ENCODE measurements at places on chromosomes 7 and 10. TPM values are rescaled to one million over a fixed set of nuclear protein-coding genes. Genes with fewer than 3 reads are reported as not detected.

Gene PROSER2
- 7.8 TPM for polyA plus RNA-seq

Gene VSTM2A
- polyA plus RNA-seq: 1.6 TPM

Gene CPED1
- 7.4 TPM for polyA plus RNA-seq

Gene SYNPO2L
- 2.3 TPM for polyA plus RNA-seq

Gene LRCH4
- 159 TPM for polyA plus RNA-seq

- DNase-seq: no peak
Measured at GRCh38 chr7:51786284-51786683, 469.7 kb upstream of the COBL start.

- no peak for DNase-seq
Measured at GRCh38 chr7:116895849-116896248, 33.5 kb downstream of the CAPZA2 start.

DNA sequence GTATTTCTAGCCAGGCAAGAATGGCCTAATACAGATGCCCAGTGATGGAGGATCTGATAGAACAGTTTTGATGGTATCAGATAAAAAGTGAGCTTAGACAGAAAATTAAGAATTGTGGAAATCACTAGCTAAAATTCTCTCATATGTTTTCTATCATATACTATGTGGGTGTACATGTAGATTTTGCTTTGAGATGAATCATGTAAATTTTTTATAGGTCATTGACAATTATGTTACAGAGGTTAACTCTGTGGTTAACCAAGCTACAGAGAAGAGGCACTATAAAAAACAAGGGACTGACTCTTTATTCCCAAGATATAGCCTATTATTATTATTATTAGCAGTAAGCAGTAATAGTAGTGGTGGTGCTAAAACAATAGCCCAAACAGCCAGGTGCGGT is 156.5 kb downstream of the ITGA8 start:
- DNase-seq: no peak

DNA sequence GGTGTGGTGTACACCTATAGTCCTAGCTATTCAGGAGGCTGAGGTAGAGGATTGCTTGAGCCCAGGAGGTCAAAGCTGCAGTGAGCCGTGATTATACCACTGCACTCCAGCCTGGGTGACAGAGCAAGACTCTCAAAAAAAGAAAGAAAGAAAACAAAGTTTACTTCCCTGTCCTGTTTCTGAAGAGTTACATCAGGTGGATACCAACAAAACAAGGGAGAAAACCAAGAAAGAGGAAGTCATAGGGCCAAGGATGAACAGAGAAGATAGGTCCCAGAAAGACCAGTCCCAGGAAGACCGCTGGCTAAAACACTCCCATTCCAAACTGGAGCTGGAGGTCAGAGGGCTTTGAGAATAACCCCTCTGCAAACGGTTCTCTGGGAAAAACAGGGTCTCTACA is 13.5 kb downstream of the MACROH2A2 start:
- DNase-seq: no peak

DNA sequence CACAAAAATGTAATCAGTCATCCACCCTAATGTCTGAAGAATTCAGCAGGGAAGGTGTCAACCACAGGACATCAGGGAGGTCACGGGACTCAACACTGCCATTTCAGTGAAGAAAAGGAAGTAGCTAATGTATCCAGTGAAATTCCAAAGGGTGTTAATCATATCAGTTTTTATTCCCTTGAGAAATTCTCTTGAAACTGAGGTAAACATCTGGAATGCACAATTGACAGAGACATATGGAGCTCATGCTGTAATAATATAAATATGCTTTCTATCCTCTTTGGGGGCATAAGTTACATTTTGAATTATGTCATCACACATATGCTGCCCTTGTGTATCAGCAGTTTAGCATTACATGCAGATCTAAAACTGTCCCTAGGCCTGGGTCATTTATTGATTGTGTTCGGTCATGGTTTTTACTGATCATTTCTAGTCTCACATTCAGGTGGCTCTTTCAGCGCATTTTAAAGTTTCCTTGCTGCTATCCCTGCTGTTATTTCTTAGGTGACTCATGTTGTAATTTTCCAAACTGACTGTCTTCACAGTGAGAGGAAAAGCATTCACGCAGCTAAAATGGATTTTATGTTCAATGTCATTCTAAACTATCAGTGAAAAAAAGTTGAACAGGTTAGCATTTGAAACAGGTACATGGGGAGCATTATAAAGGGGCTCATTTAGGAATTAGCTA is 273.9 kb downstream of the TSPAN12 start:
- DNase-seq: no peak

- no peak for DNase-seq
Measured at GRCh38 chr10:49415846-49416245, 20.0 kb upstream of the DRGX start.

GRCh38 chr7:24854866-24855265 is 97.6 kb upstream of the GSDME start:
- DNase-seq: no peak

- no peak for DNase-seq
Measured at GRCh38 chr10:68103261-68103878, 5.9 kb upstream of the MYPN start.

GRCh38 chr7:130489140-130489983 is 2.5 kb upstream of the MEST start:
- no peak for DNase-seq

GRCh38 chr10:12603766-12604470 is 254.6 kb downstream of the CAMK1D start:
- no peak for DNase-seq

DNA sequence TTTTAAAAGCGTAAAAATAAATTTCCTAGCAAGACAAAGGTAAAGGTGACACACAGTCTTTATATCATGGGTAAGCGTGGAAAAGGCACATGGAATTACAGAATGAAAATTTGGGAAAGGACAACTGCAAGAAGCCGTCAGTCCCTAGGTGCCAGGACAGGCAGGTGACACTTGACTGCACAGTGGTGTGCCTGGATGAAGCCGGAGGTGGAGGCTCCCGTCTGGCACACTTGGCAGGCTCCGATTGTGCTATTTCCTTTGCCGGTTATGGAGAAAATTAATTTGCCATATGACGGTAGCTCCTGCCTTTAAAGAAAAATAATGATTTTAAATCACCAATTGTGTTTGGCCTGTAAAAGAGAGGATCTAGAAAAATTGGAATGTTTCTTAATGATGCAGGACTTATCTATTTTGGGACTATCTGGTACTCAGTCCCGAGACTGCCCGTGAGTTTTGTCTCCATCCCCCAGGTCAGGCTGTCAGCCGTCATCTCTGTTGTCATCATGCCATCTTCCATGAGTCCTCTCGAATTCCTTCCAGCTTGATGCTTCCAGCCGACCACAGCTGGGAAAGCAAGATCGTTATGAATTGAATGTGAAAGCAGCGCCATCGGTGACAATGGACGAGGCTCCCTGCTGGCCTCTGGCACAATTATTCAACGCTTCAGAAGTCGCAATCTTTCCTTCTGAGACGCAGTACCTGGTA is 56.2 kb upstream of the MGMT start:
- no peak for DNase-seq

GRCh38 chr10:118307220-118307619 is 34.9 kb downstream of the FAM204A start:
- no peak for DNase-seq

- no peak for DNase-seq
Measured at GRCh38 chr7:155316427-155317113, 18.9 kb downstream of the INSIG1 start.

DNA sequence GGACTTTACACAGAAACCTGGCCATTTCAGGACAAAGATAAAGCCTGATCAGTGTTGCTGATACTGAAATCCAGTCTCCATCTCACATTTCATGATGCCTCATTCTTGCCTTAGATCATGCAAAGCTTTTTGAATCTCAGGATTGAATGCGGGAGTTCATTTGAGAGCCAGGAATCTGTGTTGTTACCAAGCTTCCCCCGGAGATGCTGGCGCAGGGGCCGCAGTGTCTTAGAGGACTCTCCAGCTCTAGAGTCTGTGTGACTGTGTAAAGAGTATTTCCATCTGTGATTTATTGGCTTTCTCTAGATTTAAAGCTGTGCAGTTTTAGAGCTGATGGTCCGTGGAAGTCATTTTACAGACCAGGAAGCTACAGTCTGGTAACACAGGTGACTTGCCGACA is 32.0 kb downstream of the LMTK2 start:
- DNase-seq: no peak

DNA sequence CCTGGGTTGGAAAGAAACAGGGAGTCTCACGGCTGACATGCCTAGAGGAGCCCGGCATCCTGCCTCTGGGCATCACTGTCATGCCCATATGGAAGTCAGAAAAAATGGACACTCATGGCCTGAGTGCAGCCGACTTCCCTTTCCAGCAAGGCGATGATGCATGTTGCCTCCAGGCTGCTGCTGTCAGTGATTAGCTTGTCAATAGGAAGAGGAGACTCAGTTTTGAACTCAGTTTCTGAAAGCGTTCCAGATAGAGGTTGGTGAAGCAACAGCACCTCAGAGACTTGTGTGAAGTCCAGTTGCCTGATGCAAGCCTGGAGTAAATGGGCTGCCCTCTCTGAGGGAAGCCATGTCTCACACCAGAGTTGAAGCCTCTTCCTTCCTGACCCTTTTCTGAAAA is 148.4 kb downstream of the TPST1 start:
- no peak for DNase-seq

GRCh38 chr7:26061678-26062603 is 90.1 kb upstream of the NFE2L3 start:
- peak; percentile 83 for DNase-seq

DNA sequence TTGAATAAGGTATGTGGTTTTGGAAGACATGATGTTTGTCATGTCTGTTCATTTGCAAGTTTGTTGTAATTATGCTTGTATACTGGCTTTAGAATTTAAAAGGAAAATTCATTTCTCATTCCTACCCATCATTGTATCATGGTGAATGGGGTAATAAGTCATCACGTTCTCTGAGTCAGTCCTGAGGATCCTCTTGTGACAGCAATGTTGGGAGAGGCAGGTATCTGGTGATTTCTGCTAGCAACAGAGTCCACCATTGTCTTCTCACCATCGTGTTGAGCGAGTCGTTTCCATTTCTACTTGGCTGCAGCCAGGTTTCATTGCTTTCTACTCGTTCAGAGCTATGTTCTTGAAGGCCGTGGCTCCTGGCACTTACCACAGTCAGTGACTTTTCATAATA is 16.3 kb downstream of the CUL1 start:
- DNase-seq: no peak

DNA sequence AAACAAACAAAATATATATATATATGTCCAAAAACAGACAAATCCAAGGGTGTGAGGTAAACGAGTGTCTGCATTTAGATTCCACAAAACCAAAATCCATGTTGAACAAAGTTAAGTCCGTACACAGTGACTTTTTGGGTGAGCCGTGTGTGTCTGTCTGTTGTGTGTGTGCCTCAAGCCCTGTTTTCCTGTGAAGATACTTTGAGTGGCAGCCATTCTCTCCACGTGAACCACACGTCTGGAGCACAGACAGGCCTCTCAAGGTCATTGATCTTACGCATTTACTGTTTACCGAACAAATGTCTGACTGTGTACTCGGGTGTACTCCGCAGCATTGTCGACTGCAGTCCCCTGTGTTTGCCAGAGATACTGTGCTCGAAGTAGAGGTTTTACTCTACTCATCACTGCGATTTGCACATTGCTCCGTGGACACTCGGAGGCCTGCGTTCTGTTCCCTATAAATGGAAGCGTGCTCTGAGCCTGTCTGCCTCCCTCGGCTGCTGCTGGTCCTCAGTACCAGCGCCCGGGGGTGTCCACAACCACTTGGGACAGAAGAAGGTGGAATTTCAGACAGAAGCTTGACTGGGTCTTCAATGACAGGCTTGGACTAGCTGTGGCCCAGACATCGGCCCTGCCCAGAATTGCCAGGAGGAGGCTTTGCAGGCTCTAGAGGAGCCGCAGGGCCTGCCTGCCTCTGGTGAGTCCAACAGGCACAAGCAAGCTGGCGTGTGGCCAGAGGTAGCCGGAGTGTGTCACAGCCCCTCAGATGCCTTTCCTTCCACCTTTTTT is 22.1 kb downstream of the CYP17A1 start:
- peak; percentile 73 for DNase-seq

- DNase-seq: no peak
Measured at GRCh38 chr10:15842556-15843169, 17.6 kb downstream of the MINDY3 start.
